ENCODE measurements at places on chromosomes 7 and 10. TPM values are rescaled to one million over a fixed set of nuclear protein-coding genes. Genes with fewer than 3 reads are reported as not detected.

DNA sequence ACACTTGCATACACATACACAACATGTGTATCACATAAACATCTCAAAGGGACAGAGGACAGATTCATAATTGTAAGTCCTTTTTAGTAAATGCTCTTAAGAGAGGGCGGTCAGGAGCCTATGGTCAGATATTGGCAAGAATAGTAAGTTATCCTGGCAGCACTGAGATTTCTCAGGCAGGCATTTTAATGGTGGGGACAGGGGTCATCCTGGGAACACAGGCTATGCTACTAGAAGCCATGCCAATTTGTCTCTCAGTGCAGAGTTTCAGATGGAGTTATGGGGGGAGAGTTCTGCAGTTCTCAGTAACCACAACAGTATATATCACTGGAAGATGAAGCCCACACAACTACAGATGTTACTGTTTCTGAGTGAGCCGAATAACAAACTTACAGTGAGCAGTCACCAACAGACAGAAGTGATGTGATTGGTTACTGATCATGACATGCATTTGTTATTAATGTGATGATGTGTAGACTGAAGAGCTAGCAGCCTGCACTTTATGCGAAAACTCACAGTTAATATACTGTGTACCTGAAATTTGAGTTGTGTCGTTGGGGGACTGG lies 16.4 kb downstream of the ZNF487 start:
- peak; percentile 43 for DNase-seq

GIMAP7 gene
- total RNA-seq: not detected

- peak; percentile 91 for DNase-seq
Observed at GRCh38 chr10:132961787-132962622, 19.6 kb upstream of the CFAP46 start.

DNA sequence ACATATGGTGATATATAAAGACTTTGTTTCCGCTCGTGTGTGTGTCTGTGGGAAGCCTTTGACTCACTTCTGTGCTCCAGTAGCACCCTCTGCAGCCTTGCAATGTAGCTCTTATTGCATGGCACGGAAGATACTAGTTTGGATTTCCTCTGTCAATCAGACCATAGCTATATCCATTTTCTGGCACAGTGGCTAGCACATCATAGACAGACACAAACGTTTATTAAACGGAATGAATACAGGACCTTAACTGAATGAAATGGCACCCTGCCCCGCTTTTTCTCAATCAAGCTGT lies 124.0 kb upstream of the PTPN20 start:
- DNase-seq: peak; percentile 82

PLXDC2 gene
- 2.3 TPM for total RNA-seq

TNS3 gene
- total RNA-seq: 47.0 TPM

C10orf105 gene
- total RNA-seq: not detected

BRI3 gene
- total RNA-seq: 73.3 TPM

Measured in GM23248 (cell line).